ENCODE measurements at places on chromosomes 2 and 18. TPM values are rescaled to one million over a fixed set of nuclear protein-coding genes. Genes with fewer than 3 reads are reported as not detected.

Gene DYNAP
- polyA plus RNA-seq = 0.08 TPM

Gene TBR1
- polyA plus RNA-seq = 0.03 TPM

Gene MAP3K2
- 28.5 TPM for polyA plus RNA-seq

Gene M1AP
- 1.0 TPM for polyA plus RNA-seq

Gene KIF1A
- 11.1 TPM for polyA plus RNA-seq

Gene KRTCAP3
- polyA plus RNA-seq = 10.7 TPM

Gene SLC23A3
- 22.3 TPM for polyA plus RNA-seq

Gene MPHOSPH10
- 55.8 TPM for polyA plus RNA-seq

Gene LOXL3
- polyA plus RNA-seq = 10.8 TPM

Gene SCN3A
- polyA plus RNA-seq = 0.60 TPM

Gene HK2
- polyA plus RNA-seq = 12.1 TPM

Gene ADAM23
- 6.9 TPM for polyA plus RNA-seq

DNA sequence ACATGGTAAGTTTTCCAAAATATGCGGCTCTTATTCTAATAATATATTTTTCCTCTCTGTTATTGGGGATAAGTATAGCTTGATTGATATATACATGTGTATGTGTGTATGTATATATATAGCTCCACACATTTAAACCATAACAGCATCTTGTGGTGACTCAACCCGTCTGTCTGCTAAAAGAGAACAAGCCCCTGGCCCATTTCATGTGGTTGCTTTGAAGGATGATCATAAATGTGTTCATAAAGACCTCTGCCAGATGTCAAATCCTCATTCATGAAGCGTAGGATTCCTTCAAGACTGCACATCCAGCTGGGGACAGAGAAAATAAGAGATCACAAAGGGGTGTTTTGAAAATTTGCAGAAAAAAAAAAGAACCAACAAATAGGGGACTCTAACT lies 79.3 kb downstream of the RHOB start:
- no peak for DNase-seq

- no peak for DNase-seq
Measured at GRCh38 chr2:50863856-50864255, 168.1 kb downstream of the NRXN1 start.

DNA sequence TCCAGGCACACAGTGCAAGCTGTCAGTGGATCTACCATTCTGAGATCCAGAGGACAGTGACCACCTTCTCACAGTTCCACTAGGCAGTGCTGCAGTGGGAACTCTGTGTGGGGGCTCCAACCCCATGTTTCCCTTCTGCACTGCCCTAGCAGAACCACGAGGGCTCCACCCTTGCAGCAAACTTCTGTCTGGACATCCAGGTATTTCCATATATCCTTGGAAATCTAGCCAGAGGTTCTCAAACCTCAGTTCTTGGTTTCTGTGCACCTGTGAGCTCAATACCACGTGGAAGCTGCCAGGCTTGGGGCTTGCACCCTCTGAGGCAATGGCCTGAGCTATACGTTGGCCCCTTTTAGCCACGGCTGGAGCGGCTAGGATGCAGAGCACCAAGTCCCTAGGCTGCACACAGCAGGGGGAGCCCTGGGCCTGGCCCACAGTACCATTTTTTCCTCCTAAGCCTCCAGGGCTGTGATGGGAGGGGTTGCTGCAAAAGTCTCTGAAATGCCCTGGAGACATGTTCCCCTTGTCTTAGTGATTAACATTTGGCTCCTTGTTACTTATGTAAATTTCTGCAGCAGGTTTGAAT lies 77.5 kb downstream of the MAP4K3 start:
- no peak for DNase-seq

DNA sequence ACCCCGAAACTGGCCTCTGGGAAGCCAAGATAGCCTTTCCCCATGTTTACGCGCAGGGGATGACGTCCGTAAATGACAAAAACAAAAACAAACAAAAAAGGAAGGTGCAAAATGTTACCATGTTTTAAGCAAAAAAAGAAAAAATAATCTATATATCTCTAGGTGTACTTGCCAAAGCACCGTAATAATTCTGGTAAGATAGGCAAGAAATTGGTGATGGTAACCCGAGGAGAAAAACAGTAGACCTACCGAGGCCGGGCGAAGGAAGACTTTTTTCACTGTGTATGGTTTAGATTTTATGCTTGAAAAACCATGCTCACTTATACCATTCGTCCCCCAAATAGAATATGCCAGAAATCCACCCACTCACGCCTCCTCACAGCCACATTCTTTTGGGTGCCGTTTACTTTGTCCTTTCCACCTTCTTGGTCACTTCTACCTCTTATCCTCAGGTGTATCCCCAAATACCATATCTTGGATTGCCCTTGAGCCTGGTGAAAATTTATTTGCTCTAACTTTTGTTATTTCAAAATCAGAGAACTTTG lies 8.0 kb downstream of the GATA6 start:
- DNase-seq = no peak

DNA sequence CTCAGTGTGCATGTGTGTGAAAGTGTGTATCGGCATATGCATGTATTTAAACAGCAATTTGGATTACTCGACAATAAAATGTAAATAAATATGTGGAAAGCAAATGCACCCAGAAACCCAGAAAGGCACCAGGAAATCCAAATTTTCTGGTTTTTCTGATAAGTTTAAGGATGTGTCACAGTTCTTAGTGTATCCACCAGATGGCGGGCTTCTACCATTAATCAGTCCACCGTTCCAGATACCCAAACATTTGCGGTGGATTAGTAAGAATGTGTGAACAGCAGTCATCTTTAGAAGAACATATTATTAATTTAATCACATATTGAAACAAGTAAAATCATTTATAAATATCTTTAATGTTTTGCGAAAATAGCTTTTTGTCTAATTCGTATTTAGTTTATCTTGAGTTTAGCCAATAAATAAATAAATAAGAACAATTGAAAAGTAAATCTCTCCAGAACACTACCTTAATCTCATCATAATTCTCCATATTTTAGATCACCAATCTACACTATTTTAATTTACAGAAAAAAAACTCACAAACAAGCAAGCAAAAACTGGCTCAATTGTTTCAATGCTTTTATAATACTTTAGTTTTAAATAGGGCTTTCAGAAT lies 298.9 kb downstream of the DSEL start:
- peak; percentile 44 for DNase-seq

DNA sequence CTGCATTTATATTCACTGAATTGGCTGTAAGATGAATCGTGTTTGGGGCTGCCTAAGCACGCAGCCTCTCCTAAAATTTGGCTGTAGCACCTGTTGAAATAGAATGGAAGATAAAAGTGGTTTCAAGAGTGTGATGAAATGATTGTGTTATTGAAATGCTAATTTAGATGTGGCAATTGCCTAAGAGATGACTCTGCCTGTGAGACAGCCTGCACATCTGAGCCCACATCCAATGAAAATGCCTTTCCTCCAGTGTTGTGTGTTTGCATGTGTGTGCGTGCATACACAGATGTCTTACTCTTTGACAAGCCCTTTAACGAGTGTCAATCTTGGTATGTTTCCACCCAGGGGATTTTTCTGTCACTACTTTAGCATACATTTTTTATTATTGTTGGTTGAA lies 346.9 kb downstream of the MEIS1 start:
- DNase-seq = no peak

- DNase-seq = no peak
Measured at GRCh38 chr2:122754561-122754960, 999.1 kb downstream of the TSN start.

- DNase-seq = no peak
Measured at GRCh38 chr2:96762529-96763311, 2.0 kb downstream of the CNNM4 start.

DNA sequence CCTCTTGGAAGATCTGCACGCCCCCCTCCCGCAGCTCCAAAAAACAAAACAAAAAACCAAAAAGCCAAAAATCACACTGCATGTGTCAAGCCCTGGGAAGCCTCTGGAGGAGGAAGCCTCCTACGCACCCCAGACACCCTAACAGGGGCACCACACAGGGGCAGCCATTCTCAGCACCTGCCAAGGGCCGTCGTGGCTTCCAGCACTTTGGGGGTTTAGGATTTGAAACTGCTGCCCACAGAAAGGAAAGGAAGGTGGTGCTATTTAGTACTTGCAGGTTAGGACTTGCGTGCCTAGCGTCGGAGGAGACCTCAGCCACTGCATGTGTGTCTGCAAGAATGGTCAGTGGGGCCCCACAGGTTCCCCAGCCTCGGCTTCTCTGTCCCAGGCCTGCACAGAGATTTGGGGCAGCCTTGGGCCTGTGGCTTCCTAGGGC lies 419 bp upstream of the GPR55 start:
- no peak for DNase-seq

DNA sequence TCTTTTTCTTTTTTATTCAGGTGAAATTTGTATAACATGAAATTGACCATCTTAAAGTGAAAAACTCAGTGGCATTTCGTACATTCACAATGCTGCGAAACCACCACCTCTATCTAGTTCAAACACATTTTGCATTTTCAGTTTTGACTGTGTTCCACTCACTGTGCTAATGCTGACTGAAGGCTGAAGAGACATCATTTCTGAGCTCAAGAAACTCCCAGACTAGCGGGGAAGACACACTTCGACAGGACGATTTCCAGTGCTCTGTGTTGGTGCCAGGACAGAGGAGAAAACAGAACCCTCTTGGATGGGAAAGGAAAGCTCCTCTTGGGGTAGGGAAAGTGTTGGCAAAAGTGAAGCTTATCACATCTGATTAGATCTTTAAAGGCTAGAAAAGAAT lies 44.2 kb upstream of the CBLN2 start:
- DNase-seq = no peak

Measured in left kidney (tissue), 8 donors.